ENCODE measurements at places on chromosomes 4 and X.

GRCh38 chrX:133249266-133250058 lies 31.3 kb upstream of the TFDP3 start:
- DNase-seq: no peak

DNA sequence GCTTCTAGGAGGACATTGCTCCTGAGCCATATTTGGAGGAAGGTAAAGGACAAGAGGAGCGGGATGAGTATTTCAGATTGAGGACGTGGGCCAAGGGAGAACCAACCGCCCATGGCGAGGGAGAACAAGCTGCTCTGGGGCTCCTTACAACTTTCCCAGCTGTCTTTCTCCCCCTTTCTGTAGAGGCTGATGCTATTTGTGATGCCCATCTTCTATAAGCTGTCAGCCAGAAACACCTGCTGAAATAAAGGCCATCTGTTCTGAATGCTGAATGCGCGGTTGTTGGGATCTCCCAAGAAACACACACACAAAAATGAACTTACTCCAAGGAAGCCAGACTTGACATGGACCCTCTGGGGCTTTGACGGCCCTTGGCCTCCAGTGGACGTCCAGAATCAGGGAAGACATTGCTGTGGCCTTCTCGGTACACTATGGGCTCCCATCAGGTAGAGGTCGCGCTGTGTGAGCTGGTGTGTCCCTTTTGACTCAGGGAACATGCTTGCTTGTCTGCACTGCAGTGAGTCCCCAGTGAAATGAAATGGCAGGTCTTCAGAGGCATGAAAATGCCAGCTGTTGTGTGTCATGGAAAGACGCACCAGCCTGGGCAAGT lies 30.9 kb downstream of the RWDD4 start:
- no peak for DNase-seq

DNA sequence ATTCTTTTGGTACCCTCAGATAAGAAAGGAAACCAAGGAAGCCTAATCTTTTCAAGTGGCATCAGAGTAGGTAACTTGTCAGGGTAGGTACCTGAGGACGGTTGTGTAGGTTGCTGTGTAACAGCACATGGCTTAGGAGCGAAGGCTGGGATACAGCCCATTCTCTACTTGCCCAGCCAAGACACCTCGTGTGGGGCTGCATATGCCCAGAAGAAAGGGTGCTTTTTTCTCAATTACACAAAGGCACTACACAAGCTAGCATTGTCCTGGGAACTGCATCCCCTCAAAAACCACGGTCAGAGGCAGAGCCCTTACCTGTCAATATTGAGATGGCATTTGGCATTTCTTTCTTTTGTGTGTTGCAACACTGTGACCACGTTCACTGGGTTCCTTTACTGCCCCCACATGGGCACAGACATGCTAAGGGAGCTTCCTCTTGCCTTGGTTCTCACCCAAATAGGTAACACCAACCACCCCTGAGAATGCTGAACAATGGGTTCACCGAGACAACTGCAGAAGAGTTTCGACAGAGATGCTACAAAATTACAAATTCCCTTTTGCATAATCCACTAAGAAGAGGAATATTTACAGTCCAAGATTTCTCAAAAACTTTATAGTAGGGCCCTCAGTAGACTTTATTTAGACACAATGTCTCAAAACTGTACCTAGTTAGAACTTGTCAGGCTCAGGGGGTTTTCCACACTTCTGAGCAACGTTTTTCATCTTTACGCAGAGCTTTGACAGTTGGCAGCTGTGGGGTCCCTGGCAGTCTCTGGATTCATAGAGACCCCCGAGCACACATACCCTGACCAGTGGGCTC lies 35.8 kb upstream of the TNIP3 start:
- DNase-seq: no peak

GRCh38 chr4:31246856-31247255 lies 526.7 kb downstream of the PCDH7 start:
- no peak for DNase-seq

DNA sequence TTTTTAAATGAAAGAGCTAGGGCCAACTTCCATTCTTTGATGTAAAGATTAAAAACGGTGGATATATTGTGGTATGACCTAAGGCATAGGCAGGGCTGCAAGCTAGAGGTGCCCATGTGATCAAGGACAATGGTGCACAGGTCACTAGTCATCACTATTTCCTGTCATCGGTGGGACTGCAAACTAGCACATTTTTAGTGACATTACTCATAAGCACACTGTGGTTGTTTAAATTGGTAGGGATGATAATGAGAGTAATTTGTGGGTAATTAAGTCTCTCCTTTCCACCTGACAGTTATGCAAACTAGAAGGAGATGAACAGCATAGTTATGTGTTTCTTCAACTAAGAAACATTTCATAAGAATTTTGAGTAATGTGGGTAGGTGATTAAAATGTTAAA lies 85.4 kb downstream of the GPRIN3 start:
- no peak for DNase-seq

- no peak for DNase-seq
These were observed 68.2 kb downstream of the DKK2 start for GRCh38 chr4:106967892-106968291.

GRCh38 chr4:132642016-132642817 lies 506.9 kb upstream of the PCDH10 start:
- no peak for DNase-seq

- DNase-seq: no peak
These were observed 1345.6 kb downstream of the PCDH18 start for GRCh38 chr4:136186650-136187049.

- DNase-seq: no peak
These were observed 118.5 kb upstream of the BMPR1B start for GRCh38 chr4:94639298-94639697.

DNA sequence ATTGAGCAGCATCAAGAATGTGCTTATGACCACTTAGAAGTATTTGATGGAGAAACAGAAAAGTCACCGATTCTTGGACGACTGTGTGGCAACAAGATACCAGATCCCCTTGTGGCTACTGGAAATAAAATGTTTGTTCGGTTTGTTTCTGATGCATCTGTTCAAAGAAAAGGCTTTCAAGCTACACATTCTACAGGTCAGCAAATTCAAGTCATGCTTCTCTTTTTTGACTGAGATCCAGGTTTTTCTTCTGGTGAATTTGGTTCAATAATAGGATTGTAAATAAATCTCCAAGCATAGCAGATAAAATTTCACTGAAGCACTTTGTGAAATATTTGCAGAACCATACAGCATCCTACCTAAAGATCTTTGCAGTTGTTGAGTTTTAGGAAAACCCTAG lies 218.1 kb downstream of the TLL1 start:
- DNase-seq: no peak

DNA sequence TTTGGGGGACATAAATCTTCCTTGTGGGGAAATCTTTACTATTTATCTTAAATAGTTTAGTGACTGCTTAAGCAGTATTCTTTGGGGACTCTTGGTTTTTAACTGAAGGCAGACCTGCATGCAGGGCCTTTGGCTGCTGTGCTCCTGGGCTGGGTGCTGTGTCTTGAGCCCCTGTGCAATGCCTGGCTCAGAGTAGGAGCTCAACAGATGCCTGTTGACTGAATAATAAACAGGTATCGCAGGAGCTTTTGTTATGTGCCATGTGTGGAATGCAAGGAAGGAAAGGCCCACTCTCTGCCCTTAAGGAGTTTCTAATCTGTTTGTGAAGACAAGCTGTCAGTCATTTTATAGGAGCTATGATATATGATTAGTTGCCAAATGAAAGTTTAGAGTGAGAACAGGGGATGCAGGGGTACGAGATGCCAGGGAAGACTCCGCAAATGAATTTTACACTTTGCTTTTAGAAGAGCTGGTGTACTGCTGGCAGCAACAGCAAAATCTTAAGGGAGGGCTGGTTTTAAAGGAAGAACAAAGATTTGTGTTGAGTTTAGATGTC lies 6.7 kb downstream of the GAB1 start:
- no peak for DNase-seq

DNA sequence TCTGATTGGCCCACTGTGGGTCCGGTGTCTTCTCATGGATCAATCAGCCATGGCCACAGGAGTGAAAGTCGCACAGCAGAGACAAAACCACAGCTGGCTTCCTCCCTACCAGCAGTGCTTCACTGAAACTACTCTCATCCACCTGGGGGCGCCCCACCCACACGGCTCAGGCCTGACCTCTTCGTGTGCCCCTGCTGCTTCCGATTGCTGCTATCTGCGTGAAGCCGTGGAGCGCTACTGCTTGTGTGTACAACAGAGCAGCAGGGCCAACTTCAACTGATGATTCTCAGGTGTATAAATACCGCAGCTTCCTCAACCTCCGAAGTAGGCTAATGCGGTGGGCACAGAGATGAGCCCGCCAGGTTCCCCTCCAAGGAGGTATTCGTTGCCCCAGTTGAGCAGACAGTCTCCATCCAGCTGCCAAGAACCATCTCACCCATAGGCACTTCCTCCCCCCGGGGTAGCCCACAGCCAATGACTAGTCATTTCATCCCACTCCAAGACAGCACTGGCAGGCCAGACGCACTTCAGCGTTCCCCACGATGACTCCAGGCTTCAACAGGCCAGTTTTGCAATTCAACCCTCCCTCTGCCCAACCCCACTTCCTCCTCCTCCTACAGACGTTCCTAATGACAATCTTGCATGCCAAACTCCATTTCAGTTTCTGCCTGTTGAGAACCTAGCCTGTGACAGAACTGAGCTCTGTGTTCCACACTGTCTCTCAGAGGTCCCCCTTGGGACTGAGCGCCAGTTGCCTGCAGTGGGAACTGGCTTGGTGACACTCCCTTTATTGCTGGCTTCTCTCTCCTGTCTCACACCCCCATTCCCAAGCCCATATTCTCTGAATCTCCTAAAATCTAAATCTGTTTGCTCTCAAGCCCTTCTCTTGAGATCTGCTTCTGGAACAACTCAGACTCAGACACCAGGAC lies 41.3 kb upstream of the ATP6AP2 start:
- DNase-seq: peak; percentile 47

GRCh38 chrX:132940727-132941327 lies 17.6 kb downstream of the HS6ST2 start:
- DNase-seq: no peak

- DNase-seq: no peak
These were observed 71.4 kb upstream of the PSAPL1 start for GRCh38 chr4:7506119-7506518.

DNA sequence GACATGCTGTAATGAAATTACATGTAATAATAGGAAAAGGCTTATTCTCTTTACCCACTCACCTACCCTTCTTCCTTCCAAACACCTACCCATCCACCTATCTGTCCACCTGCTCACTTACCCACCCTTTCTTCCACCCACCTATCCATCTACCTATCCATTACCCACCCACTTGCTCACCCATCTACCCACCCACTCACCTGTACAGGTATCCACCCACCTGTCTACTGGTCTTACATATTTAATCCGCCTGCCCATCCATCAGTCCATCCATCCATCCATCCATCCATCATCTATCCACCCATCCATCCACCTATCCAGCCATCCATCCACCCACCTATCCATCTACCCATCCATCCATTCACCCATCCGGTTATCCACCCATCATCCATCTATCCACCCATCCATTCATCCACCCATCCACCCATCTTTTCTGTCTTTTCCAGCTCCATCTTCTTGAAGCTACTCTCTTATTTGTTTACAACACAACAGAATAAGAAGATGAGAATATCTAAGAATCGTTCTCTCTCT lies 133.3 kb upstream of the STX18 start:
- DNase-seq: no peak

- no peak for DNase-seq
These were observed 88.0 kb upstream of the MAGEB18 start for GRCh38 chrX:26050099-26050498.
